ENCODE measurements at places on chromosomes 1 and 21.

GRCh38 chr1:105083611-105084010, 1333.9 kb downstream of the AMY1C start:
- DNase-seq = no peak

DNA sequence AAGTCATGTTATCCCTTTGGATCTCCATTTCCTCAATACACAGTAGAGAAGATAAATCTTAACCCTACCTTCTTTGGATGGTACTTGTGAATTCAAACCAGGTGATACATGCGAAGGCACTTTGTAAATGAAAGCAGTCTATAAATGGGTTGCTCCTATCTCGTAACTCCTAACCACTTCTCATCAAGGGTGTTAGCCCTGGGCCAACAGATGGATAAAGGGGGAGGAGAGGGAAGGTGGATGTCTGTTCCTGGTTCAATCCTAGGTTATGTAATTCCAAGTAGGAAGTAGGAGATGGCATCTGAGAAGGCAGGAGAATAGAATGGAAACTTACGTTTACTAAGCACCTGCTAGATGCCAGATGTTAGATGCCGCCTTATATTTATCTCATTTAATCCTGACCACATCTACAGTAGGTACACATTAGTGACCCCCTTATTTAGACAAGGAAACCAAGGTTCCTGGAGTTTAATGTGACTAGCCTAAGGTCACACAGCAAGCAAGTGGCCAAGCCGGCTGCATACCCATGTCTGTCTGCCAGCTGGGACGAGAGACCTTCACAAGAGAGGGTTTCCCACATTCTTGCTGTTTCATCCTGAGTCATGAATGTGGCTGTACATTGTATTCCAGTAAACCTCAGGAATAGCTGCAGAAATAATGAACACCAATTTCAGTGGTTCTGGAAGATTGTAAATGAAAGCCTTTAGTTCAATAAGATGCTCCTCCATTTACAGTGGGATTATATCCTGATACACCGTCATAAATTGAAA, 47.7 kb downstream of the ELAVL4 start:
- no peak for DNase-seq

GRCh38 chr21:31517664-31518414, 141.7 kb upstream of the SOD1 start:
- DNase-seq = no peak

DNA sequence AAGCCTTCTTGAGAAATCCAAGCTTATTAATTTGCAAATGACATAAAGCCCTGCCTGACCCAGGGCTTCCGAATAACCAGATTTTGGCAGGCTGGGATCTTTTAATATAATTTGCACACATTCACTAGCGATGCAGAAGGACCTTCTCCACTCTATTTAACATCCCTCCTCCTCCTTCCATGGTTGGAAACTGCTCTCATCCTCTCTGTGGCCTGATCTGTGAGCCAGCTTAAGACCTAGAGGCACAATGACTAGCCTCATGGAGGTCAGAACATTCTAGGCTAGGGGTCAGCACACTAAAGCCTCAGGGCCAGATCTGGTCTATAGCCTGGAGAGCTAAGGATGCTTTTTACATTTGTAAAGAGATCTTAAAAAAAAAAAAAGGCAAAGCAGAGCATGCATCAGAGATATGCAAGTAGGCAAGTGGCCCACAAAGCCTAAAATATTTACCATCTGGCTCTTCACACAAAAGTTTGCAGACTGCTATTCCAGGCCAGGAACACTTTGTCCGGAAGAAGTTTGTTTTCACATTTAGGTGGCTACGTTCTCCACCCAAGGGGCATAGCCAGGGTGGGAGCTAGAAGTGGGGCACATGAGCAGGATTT, 138.2 kb upstream of the HMGB4 start:
- no peak for DNase-seq

- no peak for DNase-seq
Measured at GRCh38 chr1:6385488-6386191, 7.9 kb downstream of the ACOT7 start.

GRCh38 chr1:213767683-213768082, 220.1 kb upstream of the PROX1 start:
- no peak for DNase-seq

- no peak for DNase-seq
Measured at GRCh38 chr1:150227228-150227627, 8.7 kb downstream of the ANP32E start.

GRCh38 chr1:11649624-11650330, 4.5 kb downstream of the FBXO2 start:
- no peak for DNase-seq

DNA sequence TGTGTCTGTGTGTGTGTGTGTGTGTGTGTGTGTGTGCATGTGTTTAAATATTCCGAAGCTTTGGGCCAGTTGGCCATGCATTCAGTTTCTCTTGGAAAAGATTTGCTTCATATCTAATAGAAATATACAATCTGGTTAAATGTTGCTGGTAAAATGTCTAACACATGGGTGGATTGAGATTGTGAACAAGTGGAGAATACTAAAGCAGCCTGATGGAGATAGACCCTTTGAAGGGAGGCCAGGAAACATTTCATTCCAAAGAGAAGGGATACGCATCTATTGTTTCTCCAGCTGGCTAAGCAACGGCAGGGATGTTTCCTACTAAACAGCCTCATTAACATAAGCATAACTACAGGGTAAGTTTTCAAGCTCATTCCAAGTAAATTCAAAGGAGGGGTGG, 257.5 kb upstream of the PTBP2 start:
- no peak for DNase-seq

- DNase-seq = no peak
Measured at GRCh38 chr21:25965951-25966707, 204.4 kb downstream of the APP start.

DNA sequence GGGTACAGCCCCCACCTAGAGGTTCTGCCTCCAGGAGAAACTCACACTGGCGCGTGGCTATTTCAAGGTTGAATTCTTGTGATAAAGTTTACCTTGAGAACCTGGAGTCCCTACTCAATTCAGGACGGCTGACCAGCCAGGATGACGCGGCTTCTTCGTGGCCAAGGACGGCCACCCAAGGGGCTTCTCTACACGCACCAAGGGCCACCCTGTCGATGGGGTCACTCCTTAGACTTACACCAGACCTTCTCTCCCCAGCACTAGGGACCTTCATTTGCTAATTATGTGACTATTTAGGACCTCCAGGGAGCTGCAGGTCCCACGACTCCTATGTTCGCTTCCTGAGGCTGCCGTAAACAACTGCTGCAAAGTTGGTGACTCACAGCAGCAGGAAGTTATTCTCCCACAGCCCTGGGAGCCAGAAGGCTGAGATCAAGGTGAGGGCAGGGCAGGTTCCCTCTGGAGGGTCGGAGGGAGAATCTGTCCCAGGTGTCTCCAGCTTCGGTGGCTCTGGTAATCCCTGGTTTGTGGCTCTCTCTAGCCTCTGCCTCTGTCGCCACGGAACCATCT, 135.9 kb downstream of the NPHP4 start:
- no peak for DNase-seq

- DNase-seq = no peak
Measured at GRCh38 chr1:86207323-86207722, 50.8 kb upstream of the COL24A1 start.

GRCh38 chr1:39358491-39358890, 132.9 kb upstream of the BMP8A start:
- no peak for DNase-seq

DNA sequence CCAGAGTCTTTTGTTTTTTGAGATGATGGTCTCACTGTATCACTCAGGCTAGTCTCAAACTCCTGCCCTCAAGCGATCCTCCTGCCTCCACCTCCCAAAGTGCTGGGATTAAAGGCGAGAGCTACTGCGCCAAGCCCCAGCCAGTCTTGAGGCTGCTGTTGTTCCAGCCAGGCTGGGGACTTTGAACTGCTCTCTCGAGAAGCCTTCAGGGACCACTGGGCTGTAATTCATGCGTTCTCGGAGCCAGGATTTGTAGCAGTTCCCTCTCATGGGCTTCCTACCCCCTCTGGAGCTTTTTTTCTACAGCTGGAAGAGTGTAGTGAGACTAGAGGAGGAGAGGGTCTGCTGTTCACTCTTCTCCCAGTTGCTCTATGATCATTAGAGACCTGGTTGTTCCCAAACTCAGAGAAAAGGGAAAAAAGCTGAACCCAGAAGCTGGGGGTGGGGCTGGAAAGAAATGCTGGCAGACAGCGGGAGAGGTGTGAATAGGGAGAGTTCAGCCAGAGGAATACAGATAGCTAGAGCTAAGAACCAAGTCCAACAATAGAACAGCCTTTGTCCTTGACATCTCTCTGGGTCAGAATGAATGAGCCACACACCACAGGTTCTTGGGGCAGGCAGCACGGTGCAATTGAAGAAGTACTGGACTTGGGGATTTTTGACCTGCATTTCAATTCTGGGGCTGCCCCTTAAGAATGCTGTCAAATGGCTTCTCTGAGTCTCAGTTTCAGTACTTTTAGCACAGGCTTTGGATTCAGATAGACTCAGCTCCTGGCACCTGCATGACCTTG, 13.2 kb upstream of the SLC41A1 start:
- peak; percentile 47 for DNase-seq

DNA sequence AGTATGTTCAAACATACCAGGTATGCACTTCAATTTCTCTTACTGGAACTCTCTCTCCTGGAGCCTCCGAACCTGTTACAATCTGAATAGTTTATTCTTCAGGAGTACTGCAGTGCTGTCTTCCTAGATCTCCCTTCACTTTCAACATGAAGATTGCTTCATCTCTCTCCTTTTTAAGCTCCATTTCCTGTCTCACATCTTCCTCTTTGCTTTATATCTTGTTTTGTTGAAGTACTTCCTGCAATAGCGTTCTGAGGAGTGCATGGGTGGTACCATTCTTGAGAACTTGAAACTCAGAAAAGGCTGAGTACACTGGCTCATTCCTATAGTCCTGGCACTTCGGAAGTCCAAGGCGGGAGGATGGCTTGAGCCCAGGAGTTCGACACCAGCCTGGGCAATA, 15.7 kb upstream of the C1orf146 start:
- DNase-seq = no peak

DNA sequence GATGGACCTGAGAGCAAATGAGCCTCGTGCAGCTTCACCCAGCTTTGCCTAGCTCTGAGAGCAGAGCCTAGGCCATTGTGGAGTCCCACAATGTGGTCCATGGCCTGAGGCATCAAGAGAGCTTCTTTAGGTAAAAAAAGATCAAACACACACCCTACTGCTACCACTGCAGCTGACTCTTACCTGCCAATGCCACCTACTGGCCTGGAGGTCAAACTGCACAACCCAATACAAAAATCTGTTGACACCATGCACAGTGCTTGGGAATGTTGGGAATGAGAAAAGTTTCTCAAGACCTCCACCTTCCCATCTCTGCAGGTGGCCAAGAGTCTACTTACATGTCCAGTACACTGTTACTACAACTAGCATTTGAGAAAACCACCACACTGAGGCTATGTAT, 60.6 kb downstream of the UCHL5 start:
- no peak for DNase-seq

DNA sequence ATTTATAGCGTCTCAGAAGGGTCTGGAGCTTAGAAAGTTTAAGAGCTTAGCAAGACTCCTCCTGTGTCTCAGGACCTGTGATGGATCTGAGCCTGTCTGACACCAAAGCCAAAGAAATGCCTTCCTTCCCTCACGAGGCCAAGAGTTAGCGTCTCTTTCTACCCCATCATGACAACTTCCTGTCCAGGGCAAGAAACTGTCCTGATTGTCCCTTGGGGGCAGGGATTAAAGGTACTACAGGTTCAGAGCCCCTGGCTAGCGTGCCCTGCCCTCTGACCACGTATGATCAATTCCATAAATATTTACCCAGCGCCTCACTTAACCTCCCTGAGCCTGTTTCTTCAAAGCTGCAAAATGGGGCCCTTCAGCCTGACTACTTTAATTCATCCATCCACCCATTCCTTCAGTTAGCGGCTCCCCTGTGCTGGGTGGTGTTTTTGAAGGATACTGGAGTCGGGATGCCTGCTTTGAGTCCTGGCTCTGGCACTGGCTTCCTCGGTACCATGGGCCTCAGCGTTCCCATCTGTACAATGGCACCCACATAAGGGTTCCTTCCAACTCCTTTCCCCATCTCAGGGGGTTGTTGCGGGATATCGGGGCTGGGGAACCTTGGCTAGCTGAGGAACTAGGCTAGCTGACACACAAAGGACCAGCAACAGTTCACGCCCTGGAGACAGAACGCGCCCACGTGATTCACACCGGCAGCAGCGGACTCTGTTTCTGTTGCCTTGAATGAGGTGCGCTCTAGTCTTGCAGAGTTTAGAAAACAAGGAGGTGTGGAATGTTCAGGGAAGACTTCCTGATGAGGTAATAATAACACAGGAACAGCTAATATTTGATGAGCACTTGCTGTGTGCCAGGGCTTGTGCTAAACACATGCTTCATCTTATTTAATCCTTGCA, 23.0 kb upstream of the EPHA2 start:
- DNase-seq = no peak

DNA sequence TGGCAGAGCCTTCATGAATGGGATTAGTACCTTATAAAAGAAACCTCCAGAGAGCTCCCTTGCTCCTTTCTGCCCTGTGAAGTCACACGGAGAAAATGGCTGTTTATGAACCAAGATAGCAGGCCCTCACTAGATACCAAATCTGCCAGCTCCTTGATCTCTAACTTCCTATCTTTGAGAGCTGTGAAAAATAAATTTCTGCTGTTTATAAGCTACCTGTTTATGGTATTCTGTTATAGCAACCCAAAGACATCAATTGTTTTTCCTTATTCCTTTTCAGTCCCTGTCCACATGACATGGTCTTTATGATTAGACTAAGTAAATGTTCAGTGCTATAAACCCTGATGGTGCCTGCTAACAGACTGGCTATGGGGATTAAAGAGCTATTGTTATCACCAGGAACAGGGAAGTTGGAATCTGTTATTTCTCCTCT, 9.7 kb upstream of the STIL start:
- no peak for DNase-seq

GRCh38 chr21:21396424-21396823, 398.2 kb downstream of the NCAM2 start:
- DNase-seq = no peak

DNA sequence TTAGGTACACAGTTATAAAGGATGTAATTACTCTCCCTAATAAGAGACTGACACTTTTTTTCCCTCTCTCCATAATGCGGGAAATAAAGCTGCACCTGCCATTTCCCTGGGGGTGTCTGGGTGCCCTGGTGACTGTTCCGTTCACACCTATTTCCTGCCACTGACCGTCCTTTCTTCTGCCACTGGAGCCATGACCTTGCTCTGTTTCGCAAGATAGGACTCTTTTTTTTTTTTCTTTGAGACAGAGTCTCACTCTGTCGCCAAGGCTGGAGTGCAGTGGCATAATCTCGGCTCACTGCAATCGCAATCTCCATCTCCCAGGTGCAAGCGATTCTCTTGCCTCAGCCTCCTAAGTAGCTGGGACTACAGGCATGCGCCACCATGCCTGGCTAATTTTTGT, 66.1 kb upstream of the SERBP1 start:
- no peak for DNase-seq

DNA sequence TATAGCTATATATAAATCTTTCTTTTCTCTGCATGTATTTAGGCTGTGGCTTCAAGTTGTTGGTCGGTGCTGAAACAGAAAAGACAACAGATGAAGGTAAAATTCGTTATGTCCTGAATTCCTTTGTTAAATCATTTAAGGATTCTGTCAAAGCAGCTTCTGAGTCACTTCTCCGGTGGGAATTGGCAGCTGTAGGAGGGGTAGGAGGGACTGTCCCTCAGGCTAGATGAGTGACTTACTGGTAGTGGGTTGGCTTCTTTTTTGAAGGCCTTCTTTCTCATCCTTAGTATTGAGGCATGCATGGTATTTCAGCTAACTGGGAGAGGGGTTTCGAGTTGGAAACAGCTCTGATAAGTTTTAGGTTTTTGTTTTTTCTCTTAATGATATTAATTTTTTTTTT, 22.1 kb upstream of the NEXN start:
- no peak for DNase-seq

GRCh38 chr1:87632232-87632631, 303.6 kb downstream of the LMO4 start:
- DNase-seq = no peak

- no peak for DNase-seq
Measured at GRCh38 chr1:182718311-182718710, 33.9 kb upstream of the RGS8 start.
